CD4-positive, alpha-beta T cell (primary cell): ENCODE measurements at places on chromosomes 5 and 9.

GRCh38 chr9:77449240-77450084 is 198.7 kb downstream of the GNA14 start:
- peaks cover 4% of the 10 kb centered on the region for H3K27me3 ChIP-seq
- H3K36me3 ChIP-seq, result no peaks in the 10 kb centered on the region
- no peak overlapping the region for H3K27ac ChIP-seq
- DNase-seq, result no peak
- H3K4me3 ChIP-seq, result no peak overlapping the region

DNA sequence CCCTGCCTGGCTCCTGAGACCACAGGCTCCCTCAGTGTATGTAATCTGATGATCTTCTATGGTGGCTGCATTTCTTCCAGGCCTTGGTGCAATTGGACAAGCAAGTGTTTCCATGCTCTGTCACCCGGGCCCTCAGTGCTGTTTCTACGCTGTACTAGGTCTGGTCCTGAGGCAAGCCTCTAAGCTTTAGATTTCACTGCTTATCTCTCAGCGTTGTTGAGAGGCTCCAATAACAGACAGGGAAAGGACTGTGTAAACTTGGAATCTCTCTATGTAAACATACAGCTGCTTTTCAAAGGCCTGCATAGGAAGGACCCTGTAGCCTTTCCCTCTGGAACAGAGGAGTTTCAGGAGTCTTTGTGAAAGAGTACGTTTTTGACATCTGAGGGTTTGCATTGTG is 38.6 kb upstream of the NFIB start:
- no peak overlapping the region for H3K27ac ChIP-seq
- no peaks in the 10 kb centered on the region for H3K36me3 ChIP-seq

GRCh38 chr5:105978011-105978410 is 1692.7 kb downstream of the EFNA5 start:
- DNase-seq, result no peak
- H3K27ac ChIP-seq, result no peak overlapping the region
- no peaks in the 10 kb centered on the region for H3K4me1 ChIP-seq
- H3K27me3 ChIP-seq, result no peaks in the 10 kb centered on the region

DNA sequence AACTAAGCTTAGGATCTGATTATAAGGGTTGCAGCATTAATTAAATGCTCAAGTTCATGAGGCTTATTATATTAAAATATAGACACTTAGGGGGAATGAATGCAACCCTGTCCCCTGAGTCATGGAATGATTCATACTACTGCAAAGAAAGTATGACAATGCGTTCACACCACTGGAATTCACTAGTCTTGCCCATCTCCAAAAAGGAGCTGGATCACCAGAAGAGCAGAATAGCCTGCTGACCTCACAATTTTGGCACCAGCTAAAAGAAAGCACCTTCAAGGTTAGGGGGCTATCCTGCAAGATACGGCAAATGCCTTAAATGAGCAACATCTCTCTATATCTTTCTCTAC is 32.0 kb upstream of the TMED7 start:
- H3K27ac ChIP-seq, result no peak overlapping the region
- H3K4me1 ChIP-seq, result no peaks in the 10 kb centered on the region
- DNase-seq, result no peak
- no peaks in the 10 kb centered on the region for H3K36me3 ChIP-seq
- H3K4me3 ChIP-seq, result no peak overlapping the region
- H3K27me3 ChIP-seq, result no peaks in the 10 kb centered on the region

DNA sequence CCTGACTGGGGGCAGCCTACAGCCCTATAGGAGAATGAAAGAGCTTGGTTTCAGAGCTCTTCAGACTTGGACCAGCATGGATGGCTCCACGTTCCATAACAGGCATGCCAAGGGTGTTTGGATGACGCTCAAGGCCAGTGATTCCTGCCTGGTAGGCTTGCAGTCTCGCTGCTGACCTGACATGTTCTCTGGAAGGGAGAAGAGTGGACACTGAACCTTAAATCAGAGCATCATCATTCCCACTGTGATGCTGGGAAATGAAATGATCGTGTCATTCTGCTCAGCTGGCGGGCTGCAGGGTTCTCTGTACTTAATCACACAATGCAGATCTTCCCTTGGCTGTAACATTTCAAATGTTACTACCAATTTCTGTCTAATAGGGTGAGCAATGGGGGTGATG is 57.0 kb downstream of the CFAP90 start:
- no peaks in the 10 kb centered on the region for H3K4me1 ChIP-seq
- H3K36me3 ChIP-seq, result no peaks in the 10 kb centered on the region
- no peak overlapping the region for H3K4me3 ChIP-seq
- no peaks in the 10 kb centered on the region for H3K27me3 ChIP-seq

- no peak overlapping the region for H3K27ac ChIP-seq
- H3K36me3 ChIP-seq, result no peaks in the 10 kb centered on the region
- H3K27me3 ChIP-seq, result peaks cover 11% of the 10 kb centered on the region
These were observed 94.9 kb downstream of the ADRB2 start for GRCh38 chr5:148921350-148921749.

GRCh38 chr5:68147659-68148058 is 67.9 kb upstream of the PIK3R1 start:
- no peak overlapping the region for H3K27ac ChIP-seq
- H3K4me1 ChIP-seq, result no peaks in the 10 kb centered on the region
- H3K27me3 ChIP-seq, result no peaks in the 10 kb centered on the region
- no peaks in the 10 kb centered on the region for H3K36me3 ChIP-seq

GRCh38 chr5:54832045-54832444 is 153.3 kb downstream of the ESM1 start:
- DNase-seq, result no peak
- H3K27ac ChIP-seq, result no peak overlapping the region
- no peaks in the 10 kb centered on the region for H3K36me3 ChIP-seq

- DNase-seq, result no peak
- H3K27me3 ChIP-seq, result no peaks in the 10 kb centered on the region
- H3K4me3 ChIP-seq, result no peak overlapping the region
- no peaks in the 10 kb centered on the region for H3K36me3 ChIP-seq
- no peaks in the 10 kb centered on the region for H3K4me1 ChIP-seq
These were observed 27.2 kb downstream of the PTTG1 start for GRCh38 chr5:160448886-160449285.

DNA sequence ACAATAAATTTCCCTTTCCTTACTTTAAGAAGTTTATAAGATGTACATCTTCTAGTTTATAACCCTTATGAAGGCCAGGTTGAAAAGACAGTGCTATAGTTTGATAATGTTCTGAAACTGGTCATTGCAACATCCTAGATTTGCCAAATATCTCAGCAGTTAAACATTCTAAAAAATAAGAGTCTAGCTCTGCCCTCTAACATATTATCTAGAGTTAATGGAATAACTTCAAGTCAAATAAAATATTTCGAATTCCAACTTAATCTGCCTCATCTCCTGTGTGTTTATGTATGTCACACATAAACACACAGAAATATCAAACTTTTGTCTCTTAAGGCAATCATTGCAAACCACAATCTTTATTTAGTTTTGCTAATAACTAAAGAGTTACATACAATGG is 796.6 kb downstream of the TLE1 start:
- H3K4me3 ChIP-seq, result no peak overlapping the region
- no peak overlapping the region for H3K27ac ChIP-seq
- no peaks in the 10 kb centered on the region for H3K4me1 ChIP-seq
- DNase-seq, result no peak
- H3K27me3 ChIP-seq, result no peaks in the 10 kb centered on the region

GRCh38 chr5:88657136-88657535 is 225.8 kb downstream of the MEF2C start:
- H3K27ac ChIP-seq, result no peak overlapping the region
- H3K4me1 ChIP-seq, result peaks cover 16% of the 10 kb centered on the region
- no peak overlapping the region for H3K4me3 ChIP-seq
- no peaks in the 10 kb centered on the region for H3K36me3 ChIP-seq
- no peak for DNase-seq

DNA sequence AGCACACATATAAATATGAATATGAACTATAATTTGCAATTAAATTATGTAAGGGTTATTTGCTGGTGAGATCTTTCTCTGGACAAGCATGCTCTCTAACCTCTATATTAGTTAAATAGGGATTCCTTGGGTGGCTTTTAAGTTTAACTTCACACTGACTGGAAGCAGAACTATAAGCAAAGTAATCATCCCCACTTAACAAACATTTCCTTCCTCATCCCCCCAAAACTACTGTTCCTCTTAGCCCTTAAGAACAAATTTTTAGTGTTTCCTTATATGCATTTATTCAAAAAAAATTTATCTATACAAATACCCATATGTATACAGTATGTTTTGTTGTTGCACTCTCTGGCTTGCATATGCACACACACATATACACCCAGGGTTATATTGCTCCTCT is 512.1 kb upstream of the MEF2C start:
- H3K27ac ChIP-seq, result no peak overlapping the region
- no peaks in the 10 kb centered on the region for H3K27me3 ChIP-seq
- H3K4me1 ChIP-seq, result no peaks in the 10 kb centered on the region
- no peaks in the 10 kb centered on the region for H3K36me3 ChIP-seq
- no peak overlapping the region for H3K4me3 ChIP-seq

- DNase-seq, result no peak
- H3K4me3 ChIP-seq, result no peak overlapping the region
- no peaks in the 10 kb centered on the region for H3K4me1 ChIP-seq
- H3K27me3 ChIP-seq, result peaks cover 5% of the 10 kb centered on the region
- H3K27ac ChIP-seq, result no peak overlapping the region
These were observed 28.7 kb upstream of the HAND1 start for GRCh38 chr5:154506716-154507080.

DNA sequence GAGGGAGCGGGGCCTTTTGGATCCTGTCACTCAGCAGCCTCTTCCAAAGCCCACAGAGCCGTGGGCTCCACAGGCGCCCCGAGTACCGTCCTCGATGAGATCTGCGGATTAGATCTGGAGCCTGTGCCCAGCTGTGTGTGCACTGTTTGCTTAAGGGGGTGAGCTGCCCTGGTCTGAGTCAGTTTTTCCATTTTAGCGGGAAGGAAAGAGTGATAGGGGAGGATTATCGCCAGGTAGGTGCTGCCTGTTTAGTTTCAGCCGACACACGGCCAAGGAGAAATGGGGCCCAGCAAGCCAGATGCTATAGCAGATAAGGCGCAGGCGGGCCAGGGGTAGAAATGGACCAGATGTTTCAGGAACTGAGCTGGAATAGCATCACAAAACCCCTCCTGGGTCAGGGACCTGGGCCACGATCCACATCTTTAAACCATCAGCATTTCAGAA is 18.1 kb downstream of the COL5A1 start:
- DNase-seq, result no peak
- H3K4me3 ChIP-seq, result no peak overlapping the region
- no peak overlapping the region for H3K27ac ChIP-seq

- H3K27me3 ChIP-seq, result no peaks in the 10 kb centered on the region
- H3K27ac ChIP-seq, result no peak overlapping the region
- no peak for DNase-seq
- no peak overlapping the region for H3K4me3 ChIP-seq
These were observed 169.0 kb downstream of the CDK5RAP2 start for GRCh38 chr9:120410925-120411501.

DNA sequence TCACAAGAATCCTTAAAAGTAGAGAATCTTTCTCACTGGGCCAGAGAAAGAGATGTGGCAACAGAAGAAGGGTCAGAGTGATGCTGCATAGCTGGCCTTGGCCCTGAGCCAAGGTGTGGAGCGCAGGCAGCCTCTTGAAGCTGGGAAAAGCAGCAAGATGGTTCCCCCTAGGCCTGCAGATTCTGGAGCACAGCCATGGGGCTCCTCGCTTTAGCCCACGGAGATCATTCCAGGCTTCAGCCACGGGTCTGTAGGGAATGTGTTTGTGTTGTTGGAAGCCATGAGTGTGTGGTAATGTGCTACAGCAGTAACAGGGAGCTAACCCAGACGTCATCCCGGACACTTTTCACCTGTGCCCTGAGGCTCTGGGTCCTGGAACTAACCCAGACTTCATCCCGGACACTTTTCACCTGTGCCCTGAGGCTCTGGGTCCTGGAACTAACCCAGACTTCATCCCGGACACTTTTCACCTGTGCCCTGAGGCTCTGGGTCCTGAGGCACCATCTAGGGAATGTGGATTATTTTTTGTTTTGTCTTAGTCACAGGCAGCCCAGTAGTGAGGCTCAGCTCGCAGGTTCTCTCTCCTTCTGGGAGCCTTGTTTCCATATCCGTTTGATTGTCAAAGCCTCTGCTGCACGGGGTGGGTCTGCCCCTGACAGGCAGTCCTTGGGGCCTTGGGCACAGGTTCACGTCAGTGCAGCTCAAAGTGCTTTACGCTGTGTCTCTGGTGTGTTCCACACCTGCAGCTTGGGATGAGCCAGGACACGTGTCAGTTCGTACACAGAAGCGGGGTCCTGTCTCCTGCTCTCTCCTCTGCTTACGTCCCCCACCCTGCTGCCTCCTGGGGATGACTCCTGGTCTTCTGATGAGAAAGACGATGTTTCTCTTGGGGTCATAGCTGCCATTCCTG is 56.3 kb upstream of the EXOC3 start:
- no peak for DNase-seq
- H3K4me3 ChIP-seq, result no peak overlapping the region
- no peaks in the 10 kb centered on the region for H3K27me3 ChIP-seq
- H3K36me3 ChIP-seq, result no peaks in the 10 kb centered on the region
- no peak overlapping the region for H3K27ac ChIP-seq
- H3K4me1 ChIP-seq, result no peaks in the 10 kb centered on the region

DNA sequence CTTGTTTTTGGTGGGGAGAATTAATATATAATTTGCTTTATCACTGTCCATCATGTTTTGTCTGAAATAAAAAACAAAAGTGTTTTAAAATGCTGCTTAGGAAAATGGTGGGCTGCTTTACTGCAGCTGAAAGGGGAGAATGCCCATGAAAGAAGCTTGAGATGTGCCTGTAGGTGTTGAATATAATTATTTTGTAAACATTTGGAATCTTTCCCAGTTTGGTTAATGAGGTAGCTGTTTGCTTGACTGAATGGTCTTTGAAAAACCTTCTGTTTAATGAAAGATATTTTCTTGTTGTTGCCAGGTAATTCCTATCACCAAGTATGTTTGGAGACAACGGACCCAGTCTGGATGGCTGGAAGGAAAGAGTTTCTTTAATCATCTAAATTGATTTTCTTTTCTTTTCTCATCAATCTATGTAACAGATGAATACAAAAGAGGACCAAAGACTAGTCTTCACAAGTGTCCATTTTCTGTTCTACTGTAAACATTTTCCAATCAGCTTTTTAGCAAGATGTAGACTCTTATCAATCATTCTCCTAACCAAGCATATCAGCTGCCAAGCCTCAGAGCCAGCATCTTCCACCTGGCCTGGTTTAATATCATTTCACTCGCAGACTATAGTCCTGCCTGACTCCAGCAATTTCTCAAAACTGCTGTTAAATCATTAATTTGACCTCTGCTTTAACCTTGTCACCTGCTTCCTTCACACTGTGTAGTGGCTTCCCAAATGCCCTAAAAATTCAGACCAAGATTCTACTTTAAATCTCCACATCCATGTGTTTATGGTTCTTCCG is 441.2 kb upstream of the CHD1 start:
- DNase-seq, result no peak
- H3K4me1 ChIP-seq, result no peaks in the 10 kb centered on the region
- no peaks in the 10 kb centered on the region for H3K36me3 ChIP-seq
- no peak overlapping the region for H3K4me3 ChIP-seq

DNA sequence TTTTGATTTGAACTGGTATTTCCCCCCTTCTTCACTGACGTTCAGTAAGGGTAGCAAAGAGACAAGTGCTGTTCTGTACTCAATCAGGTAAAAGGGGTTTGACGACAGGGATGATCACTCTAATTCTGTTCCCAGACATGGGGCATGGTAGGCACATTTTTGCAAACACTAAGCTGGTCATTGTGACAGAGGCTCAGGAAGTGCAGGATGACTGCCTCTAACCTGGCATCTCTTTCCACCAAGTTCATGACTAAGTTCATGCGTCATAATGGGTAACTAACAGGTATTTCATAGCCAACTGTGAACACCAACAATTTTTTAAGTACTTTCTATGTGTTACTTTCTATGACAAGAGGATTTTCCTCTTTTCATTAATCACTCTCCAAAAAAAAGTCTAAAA is 166.5 kb downstream of the MAPKAP1 start:
- H3K27ac ChIP-seq, result no peak overlapping the region
- no peaks in the 10 kb centered on the region for H3K4me1 ChIP-seq
- no peak for DNase-seq
- no peaks in the 10 kb centered on the region for H3K27me3 ChIP-seq

GRCh38 chr5:179829732-179830435 is 9.2 kb downstream of the SQSTM1 start:
- peaks cover 76% of the 10 kb centered on the region for H3K36me3 ChIP-seq
- no peak for DNase-seq
